ENCODE measurements at places on chromosomes 6 and 20. TPM values are rescaled to one million over a fixed set of nuclear protein-coding genes. Genes with fewer than 3 reads are reported as not detected.

GRCh38 chr20:55159230-55159629 is 683.8 kb downstream of the DOK5 start:
- no peak for DNase-seq

DNA sequence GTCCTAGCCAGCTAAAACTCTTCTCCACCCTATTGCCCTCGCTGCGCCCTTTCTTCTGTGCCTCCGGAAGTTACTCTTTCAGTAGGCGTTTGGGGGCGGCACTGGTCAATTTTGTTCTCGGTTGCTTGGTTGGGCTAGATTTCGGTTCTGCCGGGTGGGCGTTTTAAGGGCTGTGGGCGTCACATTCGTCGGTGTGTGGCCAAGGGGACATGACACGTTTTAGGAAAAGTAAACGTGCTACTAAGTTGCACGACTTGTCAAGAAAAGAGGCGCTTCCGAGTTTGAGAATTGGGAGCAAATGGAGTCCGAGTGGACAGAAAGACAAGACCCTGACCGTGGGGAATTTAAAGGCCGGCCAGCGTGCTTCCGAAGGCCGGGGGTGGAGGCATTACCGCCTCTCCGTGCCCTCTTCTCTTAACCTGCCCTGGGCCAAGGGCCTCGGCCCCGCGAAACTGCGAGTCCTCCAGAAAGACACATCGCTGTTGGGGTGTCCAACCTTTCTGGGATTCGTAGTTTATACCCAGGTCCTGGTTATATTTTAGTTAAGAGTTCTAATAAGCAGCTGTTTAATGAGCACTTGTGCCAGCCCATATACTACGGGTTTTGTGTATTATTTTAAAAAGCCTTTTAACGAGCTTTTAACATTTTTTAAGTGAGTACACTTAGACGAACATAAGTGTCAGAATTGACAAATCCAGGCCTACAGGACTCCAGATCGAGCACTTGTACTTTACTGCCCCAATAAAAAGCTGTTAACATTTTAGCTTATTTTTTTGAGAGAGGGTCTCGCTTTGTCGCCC is 664 bp upstream of the BAG6 start:
- peak; percentile 91 for DNase-seq

DNA sequence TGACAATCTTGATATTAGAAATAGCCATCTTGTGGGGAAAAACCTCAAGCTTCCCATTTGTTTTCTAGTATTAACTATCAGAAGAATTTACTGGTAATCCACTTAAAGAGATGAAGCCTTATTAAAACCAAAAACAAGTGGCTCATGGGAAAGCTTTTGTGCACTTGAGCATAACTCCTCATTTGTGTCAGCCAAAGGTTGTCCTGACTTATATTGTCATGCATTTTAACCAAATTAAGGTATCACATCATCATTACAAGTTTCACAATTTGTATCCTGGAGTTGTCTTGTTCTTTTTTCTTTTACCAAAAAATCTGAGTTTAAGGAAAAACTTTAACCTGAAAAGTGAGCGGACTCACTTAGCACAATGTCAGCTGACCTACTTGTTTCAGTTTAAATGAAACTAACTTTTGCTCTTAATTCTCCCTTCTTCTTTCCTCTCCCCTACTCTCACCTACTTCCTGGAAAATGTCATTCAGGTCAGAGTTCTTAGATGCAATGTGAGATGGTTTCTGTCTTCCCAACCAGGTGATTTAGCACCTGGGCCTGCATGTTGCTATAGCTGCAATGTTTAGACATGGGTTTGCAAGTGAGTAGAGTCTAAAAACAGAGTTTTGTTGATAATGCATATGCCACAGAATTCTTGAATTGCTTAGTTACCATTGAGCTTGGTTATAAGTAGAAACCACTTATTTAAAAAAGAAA is 82.8 kb downstream of the TNFAIP3 start:
- no peak for DNase-seq

DNA sequence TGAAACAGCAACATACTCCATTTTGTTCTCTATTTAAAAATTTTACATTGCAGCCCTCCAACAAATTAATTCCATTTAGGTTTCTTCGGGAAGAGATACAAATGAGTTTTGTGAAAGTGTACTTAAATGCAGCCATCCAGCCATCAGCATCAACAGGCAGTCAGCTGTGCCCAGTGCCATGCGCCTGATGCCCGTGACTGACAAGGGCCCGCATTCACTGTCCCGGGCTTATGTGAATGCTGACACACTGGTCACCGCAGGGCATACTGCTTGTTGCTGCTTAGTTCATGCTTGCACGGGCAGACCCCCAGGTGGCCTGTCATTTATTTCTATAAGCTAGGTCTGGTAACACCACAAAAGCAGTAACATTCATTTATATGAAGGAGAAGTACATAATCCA is 224.9 kb upstream of the QKI start:
- DNase-seq, result no peak

DNA sequence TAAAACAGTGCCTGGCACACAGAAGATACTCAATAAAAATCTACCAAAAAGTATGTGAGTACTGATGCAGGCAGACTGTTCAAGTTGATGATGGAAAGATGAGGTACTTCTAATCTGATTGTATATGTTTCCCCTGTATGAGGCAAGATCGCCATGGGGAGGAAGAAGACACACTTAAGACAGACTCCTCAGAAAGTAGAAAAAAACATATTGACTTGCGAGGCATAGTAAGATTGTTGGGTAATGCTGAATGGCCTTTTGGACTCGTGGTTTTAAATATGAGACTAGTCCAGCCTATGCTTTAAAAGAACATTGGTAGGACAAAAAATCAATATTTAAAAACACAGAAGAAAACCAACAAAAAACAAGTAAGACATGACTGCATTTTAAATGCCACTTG is 72.6 kb downstream of the SHPRH start:
- no peak for DNase-seq

DNA sequence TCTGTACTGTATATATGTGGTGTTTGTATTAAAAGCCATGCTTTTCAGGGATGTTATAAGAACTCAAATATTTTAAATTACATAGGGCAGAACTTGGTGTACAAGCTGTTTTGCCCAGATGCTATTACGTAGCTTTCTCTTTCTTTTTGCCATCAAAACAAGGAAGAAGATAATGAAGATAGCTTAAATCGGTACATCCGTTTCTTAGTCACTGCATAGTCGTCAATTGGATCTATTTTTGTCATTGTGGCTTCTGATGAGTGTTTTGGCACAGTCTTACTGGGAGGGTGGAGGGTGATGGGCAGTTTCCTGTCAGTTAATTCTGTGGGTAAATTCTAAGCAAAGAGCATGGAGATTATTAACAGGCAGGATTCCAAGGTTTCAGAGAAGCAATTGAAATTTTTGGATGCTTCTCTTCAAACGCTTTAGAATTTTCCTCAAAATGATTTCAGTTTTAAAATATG is 649.1 kb upstream of the GJE1 start:
- peak; percentile 47 for DNase-seq

DNA sequence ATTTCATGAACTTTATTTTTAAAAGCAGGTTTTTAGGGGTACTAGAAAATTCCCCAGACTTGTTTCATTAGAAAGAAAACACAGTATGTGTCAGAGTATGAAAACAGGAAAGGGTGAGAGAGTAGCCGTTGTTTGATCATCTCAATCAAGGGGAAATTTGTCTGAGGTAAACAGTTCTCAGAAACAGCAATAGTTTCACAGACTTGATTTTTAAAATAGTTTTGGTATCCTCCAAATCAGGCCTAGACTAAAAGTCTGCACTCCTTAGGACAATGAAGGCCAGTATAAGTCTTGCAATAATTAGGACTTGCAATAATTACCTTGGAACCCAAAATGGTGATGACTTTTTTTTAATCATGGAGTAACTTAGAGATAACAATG is 176.6 kb upstream of the TAB2 start:
- no peak for DNase-seq

- peak; percentile 6 for DNase-seq
Measured at GRCh38 chr20:37528446-37529213, 954 bp upstream of the BLCAP start.

- DNase-seq, result no peak
Measured at GRCh38 chr20:15977758-15978157, 595.5 kb downstream of the KIF16B start.

GRCh38 chr20:24718696-24719095 is 230.4 kb upstream of the CST7 start:
- DNase-seq, result no peak

DNA sequence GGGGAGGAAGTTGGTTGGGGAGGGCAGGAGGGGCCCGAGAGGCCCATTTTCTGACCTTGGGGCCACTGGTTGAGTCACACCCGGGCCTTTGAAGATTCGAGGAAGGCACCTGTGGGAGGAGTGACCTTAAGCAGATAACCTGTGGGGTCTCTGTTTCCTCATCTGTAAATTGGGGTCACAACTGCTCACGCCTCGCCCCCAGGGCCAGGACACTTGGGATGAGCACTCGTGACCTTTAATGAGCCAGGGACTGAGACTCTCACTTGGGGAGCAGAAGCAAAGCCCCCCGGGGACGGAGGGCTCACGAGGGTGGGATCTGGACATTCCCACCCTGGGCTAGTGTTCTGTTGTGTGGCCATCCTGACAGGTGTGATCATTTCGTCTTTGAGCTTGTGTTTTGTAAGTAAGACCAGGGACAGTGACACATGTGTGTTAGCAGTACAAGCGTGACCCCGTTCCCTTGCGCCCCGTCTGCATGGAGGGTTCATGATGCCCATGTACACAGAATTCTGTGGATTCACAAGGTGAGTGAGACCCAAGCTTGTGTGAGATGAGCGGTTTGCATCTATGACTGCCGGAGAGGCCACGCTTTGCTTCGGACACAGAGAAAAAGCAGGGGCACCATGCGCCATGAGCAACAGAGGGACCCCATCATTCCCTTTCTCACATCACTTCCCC is 79.3 kb upstream of the PMEPA1 start:
- DNase-seq, result no peak

DNA sequence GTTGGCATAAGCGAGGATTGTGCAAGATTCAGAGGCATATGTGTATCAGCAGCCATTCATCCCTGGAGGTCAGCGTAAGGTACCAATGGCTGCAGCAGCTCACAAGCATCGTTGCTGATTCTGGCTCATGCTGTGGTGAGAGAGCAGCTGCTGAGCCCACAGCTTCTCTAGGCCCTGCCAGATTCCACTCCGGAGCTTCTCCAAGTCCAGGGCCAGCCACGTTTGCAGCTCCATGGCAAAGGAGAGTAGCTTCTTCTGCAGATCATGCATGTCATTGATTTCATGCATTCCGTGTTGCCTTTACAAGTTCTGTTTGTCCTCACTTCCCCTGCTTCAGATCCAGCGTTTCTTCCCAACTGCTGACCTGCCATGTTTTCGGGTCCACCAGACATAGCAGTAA is 474.8 kb upstream of the ID4 start:
- no peak for DNase-seq

DNA sequence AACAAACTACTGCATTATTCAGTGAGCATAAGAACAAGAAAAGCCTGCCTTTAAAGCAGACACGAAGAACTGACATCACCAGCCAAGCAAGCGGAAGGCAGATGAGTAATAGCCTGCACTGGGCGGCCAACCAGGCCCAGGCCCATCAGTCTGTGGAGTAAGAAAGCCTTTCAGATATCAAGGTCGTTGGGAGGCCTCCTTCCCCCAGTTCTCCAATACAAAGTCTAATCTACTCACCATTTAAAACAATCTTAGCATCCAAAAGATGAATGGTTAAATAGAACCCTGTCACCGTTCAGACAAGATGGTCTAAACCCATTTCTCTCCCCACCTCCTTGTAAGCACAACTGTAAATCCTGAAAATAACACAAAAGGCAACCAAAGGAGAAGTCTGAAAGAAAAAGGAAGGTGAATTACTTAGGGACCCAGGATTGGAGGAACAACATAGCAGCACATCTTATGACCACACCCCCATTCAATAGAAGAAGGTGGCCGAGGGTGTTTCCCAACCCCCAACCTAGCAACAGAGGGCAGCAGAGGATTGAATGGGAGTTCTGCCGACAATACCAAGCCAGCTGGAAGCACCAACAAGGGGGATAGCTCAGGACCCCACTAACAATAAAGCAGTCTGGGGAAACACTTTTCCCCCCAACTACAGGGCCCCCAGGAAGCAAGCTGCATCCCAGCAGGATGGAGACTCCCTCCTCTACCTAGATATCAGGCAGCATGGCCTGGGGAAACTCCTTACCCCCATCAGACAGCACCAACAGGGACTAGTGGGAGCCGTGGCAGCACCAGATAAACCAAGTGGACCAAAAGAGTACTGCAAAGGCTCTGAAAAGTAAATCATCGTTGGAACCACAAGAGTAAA is 67.9 kb downstream of the ZHX3 start:
- peak; percentile 45 for DNase-seq

DNA sequence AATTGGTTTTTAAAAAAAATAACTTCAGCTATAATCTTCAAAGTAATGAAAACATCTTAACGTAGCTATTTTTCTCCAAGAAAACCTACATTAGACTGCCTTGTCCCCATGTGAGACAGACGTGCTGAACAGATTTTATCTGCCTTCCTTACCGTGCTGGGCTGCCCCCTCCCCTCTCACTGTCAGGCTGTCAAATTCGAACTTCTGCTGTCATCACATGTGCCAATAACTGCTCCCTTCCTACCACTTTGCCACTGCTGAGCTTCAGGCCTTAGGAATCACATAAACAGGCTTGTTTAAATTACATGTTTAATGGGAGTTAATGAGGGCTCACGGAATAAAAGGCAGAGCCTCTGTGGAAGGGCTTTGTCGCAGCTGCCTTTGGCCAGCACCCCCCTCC is 77.0 kb upstream of the NHSL1 start:
- DNase-seq, result no peak

- no peak for DNase-seq
Measured at GRCh38 chr6:40722553-40723258, 135.5 kb upstream of the LRFN2 start.

- DNase-seq, result no peak
Measured at GRCh38 chr6:1747003-1747402, 137.3 kb downstream of the FOXC1 start.

GRCh38 chr6:148443798-148444560 is 101.3 kb downstream of the SASH1 start:
- DNase-seq, result no peak

DNA sequence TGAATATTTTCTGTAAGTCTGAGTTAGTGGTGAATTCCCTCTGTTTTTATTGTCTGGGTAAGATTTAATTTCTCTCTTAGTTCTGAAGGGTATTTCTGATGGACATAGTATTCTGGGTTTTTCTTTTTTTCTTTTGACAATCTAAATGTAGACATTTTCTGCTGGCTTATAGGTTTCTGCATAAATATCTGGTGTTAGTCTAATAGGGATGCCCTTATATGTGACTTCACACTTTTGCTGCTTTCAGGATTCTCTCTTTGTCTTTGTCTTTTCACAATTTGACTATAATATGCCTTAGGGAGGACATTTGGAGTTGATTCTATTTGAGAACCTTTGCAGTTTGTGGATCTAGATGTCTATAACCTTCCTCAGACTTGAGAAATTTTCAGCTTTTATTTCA is 667.2 kb downstream of the EPHA7 start:
- no peak for DNase-seq

GRCh38 chr6:288866-289265 is 3.4 kb upstream of the DUSP22 start:
- DNase-seq, result no peak

- DNase-seq, result peak; percentile 49
Measured at GRCh38 chr6:36997811-36998722, 7.4 kb upstream of the FGD2 start.

- no peak for DNase-seq
Measured at GRCh38 chr6:122404444-122404843, 5.0 kb downstream of the HSF2 start.

The MCHR2 gene
- total RNA-seq, result not detected

The HAO1 gene
- total RNA-seq, result not detected

The TBXT gene
- not detected for total RNA-seq

The PRPH2 gene
- 0.27 TPM for total RNA-seq

The SOX18 gene
- 5.1 TPM for total RNA-seq

The ZC2HC1B gene
- total RNA-seq, result not detected

The DEFB112 gene
- total RNA-seq, result not detected

The RAET1G gene
- not detected for total RNA-seq

The NRSN1 gene
- total RNA-seq, result not detected

The PTPRA gene
- 55.8 TPM for total RNA-seq

The ERVFRD-1 gene
- total RNA-seq, result not detected
